ENCODE measurements at places on chromosomes 3 and 15.

GRCh38 chr15:80475572-80475971, 71.4 kb downstream of the ARNT2 start:
- no peak for DNase-seq

DNA sequence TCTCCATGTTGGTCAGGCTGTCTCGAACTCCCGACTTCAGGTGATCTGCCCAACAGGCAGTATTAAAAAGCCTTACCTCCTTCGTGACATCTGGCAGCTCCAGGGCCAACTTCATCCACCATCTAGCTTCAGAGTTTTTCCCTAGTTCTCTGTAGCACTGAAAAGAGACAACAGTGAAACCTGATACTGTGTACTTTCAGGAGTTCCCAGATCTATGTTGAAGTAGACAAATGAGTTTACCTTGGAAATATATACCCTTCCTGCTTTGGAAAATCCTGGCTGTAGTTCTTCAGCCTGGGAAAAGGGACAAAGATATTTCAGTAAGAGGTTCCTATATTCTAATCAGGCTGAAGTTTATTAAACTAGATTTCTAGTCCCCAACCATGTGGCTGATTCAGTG, 18.0 kb downstream of the RMDN3 start:
- DNase-seq = no peak

DNA sequence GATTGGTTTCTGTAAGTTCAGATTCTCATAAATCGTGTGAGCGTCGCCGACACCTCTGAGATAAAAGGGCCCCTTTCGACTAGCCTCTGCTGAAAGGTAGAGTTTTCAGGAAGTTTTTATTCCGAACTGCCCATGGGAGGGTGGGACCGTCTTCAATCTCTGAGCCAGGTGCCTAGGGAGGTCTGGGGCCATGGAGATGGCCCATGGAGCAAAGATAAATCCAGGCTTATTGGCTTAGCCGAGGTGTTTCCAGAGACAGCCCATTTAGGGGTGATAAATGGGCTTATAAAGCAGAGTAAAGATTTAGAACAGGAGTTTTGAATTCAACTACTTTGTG, 442 bp downstream of the QTRT2 start:
- DNase-seq = no peak

- DNase-seq = no peak
Observed at GRCh38 chr3:23921052-23921511, 4.2 kb downstream of the RPL15 start.

GRCh38 chr3:184354121-184354728, 7.2 kb downstream of the CLCN2 start:
- peak; percentile 57 for DNase-seq

GRCh38 chr3:100097919-100098783, 16.1 kb downstream of the FILIP1L start:
- no peak for DNase-seq

GRCh38 chr15:70316059-70316600, 218.4 kb upstream of the TLE3 start:
- DNase-seq = no peak

- no peak for DNase-seq
Observed at GRCh38 chr3:50162034-50162883, 7.1 kb downstream of the SEMA3F start.

DNA sequence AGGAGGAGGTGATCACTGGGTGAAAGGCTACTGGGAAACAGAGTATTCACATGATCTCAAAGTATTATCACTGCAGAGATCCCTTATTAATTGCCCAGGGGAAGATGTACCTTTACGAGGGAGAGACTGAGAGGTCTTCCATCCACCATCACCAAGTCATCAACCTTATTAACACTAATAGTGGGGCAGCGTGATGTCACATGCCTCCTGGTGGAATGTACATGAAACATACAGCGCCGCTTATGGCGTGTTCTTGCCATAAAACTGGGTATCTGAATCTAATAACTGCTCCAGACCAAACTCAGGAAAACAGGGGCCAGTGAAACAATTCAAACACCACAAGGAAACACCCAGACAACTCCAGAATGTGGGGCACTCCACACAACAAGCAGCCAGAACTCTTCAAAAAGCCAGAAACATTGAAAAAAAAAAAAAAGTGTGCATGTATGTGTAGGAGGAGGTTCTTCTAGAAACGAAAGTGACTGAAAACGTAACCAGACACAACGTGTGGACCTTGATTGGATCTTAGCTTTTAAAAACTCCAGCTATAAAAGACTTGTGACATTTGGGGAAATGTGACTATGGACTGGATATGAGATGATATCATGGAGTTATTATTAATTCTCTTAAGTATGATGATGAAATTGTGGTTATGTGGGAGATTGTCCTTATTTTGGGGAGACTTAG, 4.6 kb downstream of the STIMATE start:
- DNase-seq = no peak

DNA sequence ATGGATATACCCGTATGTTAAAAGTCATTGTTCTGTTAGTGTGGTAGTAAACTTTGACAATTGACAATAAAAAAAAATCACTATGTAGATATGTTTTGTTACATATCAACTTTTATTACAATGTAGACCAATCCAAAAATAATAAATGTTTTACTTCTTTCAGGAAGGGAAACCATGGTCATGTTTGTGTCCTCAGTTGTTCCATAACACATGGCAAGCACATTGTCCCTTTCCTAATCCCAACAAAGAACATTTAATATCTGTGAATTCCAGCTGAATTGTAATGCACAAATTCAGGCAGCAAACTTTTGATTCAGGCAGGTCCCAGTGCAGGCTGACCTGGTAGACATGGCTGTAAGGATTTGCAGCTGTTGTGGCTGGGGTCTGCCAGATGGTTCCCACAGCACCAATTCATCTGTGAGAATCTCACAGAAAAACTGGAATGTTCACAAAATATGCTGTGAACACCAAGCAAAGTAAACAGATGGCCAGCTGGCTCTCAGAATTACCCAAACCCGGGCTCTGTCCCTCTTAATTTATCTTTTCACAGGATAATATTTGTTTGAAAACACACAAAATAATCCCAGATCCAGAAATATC, 1.9 kb upstream of the SPG21 start:
- DNase-seq = no peak

DNA sequence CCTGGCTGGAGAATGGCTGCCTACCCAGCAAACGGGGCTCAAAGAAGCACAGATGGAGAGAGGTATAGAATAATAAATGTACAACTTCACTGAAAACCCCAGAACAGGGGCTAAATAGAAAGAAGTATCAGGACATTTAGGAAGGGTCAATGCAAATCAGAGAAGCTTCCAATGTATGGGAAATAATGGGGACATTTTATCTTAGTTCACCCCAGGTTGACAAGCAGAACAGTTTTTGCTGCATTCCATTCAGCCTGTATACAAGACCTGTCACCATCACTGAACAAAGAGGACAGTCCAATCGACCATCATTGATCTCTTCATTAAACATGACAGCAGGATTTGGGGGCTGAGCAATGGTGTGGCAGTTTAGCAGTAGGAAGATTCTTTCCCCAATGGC, 68.1 kb downstream of the MYH15 start:
- no peak for DNase-seq

- no peak for DNase-seq
Observed at GRCh38 chr3:177410730-177411129, 213.4 kb upstream of the TBL1XR1 start.

- no peak for DNase-seq
Observed at GRCh38 chr15:75867449-75867848, 24.2 kb downstream of the UBE2Q2 start.

DNA sequence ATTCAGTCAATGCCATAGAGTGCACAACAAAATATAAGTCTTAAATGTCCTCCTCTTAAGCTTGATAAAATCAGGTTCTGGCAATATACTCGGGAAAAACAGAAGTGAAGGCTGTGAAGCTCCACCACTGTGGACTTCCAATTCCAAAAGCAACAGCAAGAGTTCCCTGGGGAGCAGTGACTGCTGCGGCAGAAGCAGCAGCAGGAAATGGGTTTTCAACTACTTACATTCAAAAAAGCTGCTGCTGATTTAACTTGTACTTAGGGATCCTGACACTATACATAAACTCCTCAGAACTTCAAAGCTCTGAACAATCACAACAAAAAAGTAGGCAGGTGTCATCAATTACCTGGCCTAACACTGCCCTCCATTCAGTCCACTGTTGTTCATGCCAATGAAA, 4.7 kb downstream of the CEP152 start:
- DNase-seq = no peak

DNA sequence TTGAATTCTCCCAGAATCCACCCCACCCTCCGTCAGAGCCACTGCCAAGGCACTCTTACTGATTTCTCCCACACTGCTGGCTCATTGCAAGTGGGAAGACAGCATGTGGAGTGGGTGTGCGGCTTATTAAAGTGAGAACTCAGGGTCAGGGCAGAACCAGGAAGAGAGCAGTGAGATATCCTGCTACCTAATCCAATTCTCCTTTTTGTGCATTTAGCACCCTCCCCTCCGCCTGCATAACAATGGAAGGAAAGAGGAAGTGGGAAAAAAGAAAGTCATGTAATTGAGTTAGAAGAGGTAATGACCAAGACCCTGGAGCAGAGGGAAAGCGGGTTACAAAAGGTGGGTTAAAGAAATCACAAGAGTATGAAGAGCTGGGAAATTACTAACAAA, 27.8 kb upstream of the PIK3CB start:
- DNase-seq = no peak

DNA sequence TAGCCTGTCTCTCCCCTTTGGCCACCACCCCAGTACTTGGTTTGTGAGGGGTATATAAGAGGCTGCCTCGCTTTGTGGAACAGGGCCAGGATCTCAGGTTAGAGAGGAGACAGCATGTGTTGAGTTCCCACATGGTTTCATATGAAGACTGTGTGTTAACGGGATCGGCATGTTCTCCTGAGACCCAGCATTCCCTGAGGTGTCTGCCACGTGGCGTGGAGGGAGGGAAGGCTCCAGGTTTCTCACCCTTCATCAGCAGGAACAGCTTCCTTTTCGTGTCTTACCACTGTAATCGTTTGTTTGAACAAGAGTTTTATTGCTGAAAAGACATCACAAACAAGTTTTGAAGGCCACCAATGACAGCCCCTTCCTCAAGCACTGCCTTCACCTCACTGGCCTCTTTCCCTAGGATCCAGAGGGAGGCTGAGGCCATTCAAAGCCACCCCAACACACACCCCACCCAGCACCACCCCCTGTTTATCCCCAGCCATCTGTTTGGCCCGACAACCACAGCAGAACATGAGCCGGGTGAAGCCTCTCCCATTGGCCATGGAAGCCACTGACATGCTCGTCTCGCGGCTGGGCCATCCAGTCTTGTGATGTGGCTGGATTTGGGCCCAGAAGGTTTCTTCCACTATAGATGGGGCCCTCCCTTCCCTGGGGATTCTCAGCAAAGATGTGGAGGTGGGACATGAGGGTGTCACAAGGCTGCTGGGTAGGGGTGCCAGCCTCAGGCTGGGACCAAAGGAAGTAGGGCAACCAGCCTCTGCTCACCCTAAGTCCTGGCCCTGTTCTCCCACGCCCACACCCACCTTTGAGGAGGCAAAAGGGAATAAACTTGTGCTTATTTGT, 10.0 kb downstream of the BHLHE40 start:
- no peak for DNase-seq

- no peak for DNase-seq
Observed at GRCh38 chr15:32834156-32834555, 116.4 kb downstream of the GREM1 start.

GRCh38 chr3:133540896-133541674, 32.4 kb upstream of the CDV3 start:
- DNase-seq = no peak

GRCh38 chr3:9064850-9065249, 101.6 kb upstream of the RAD18 start:
- no peak for DNase-seq

DNA sequence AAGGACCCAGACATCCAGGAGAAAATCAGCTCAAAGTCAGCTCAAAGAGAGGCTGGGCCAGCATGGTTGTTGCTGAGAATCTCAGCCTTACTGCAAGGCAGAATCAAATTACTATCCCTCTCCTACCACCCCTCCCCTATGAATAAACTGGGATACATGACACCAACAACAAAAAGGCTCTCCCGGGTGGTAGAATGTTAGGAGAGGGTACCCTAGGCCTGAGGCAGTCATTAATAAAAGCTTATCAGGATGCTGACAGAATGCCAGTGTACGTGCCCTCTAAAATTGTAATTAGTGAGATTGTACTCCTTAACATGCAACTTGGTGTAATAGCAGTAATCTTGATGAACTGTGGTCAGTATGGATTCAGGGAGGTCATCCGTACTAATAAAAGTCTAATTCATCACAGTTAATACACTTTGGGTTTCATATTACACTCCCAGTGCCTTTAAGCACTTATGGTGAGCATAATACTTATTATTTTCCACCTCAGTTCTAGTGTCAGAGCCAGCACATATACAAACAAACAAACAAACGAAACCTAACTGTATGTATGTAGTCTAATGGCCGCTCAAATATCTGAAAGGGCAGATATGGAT, 76.5 kb downstream of the B3GALNT1 start:
- no peak for DNase-seq

- DNase-seq = no peak
Observed at GRCh38 chr15:80803580-80804525, 24.7 kb downstream of the CEMIP start.

GRCh38 chr3:126464093-126464492, 11.6 kb downstream of the ZXDC start:
- no peak for DNase-seq

- no peak for DNase-seq
Observed at GRCh38 chr3:123281406-123281805, 79.7 kb downstream of the SEC22A start.

DNA sequence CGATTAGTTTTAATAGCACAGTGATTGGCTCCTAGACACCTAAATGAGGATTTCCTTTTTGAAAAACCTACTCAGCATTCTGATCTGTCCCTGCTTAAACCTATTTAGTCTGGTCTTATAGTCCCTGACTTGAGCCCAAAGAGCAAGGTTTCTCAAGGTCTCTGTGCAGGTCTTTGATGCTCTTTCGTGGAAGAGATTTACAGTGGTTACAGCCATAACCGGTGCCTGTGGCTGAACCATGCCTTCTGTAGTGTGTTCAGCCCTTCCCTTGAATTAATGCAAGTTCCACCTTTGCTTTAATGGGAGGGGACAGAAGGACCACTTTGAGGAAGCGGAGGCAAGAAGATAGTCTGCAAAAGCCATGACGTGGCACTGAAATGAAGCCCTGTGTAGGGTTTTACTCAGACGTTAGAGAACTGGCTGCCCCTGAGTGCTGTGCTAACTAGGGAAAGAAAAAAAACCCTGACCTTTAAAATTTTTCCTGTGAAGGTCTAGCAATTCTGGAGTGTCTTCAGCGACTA, 43.0 kb downstream of the ZBTB38 start:
- no peak for DNase-seq

DNA sequence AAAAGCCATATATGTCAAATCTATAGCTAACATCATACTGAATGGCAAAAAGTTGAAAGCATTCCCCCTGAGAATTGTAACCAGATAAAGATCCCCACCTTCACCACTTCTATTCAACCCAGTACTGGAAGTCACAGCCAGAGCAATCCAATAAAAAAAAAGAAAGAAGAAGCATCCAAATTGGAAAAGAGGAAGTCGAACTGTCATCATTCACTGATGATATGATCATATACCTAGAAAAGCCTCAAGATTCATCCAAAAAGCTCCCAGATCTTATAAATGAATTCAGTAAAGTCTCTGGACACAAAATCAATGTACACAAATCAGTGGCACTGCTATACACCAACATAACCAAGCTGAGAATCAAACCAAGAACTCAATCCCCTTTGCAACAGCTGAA, 97.4 kb downstream of the CBLB start:
- DNase-seq = no peak

GRCh38 chr3:15974647-15975046, 176.9 kb upstream of the ANKRD28 start:
- no peak for DNase-seq

GRCh38 chr15:96331144-96331944, 844 bp downstream of the NR2F2 start:
- DNase-seq = no peak

GRCh38 chr15:56871185-56871584, 47.3 kb upstream of the TCF12 start:
- no peak for DNase-seq

All from stimulated activated CD4-positive, alpha-beta T cell treated with anti-CD3 and anti-CD28 coated beads, Interleukin-12 subunit alpha, Interleukin-12 subunit beta, amount 100 ng/mL, for 24 hours (primary cell).